ENCODE measurements at places on chromosomes 2 and 18.

DNA sequence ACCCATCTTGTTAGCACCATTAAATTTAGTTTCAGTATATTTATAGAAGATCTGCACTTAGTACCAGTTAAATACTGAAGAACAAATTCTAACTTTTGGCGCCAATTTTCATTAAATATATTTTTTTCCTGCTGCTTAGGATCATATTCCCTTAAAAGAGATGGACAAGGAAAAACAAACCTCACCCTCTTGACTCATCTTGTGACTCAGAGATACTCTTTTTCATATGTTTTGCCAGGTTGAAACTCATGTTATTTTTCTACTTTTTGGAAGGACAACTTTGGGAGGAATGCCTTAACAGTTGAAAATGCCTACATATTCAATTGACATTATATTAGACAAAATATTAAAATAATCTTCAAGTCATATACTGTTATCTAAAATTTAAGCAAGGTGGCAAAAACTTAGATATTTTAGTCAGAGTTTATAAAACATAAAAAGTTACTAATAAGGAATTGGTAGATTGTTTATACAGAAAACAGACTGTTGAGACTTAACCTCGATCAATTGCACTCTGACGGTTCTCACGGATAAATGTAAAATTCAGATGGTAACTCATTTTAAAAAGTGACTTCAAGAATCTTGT is 36.2 kb downstream of the PNO1 start:
- no peak for DNase-seq

DNA sequence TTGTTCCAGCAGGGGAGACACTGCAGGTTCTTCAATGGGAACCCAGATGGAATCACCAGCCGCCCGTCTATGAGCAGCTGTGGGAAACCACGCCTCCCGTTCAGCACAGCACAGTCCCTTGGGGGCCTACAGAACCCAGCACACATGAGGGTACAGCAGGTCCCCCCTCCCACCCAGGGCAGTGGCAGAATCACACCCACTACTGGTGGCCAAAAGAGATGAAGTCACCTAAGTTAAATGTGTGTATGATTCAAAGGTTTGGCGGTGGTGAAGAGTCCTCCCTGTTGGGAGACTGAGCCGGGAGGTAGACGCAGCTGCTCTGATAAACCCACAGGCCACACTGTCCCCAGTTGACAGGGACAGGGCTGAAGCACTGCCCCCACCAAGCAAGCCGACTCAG is 44.3 kb downstream of the L3MBTL4 start:
- no peak for DNase-seq

GRCh38 chr2:135875491-135876065 is 665 bp downstream of the MCM6 start:
- no peak for DNase-seq

- DNase-seq = no peak
Measured at GRCh38 chr2:142218471-142218870, 87.7 kb upstream of the LRP1B start.

DNA sequence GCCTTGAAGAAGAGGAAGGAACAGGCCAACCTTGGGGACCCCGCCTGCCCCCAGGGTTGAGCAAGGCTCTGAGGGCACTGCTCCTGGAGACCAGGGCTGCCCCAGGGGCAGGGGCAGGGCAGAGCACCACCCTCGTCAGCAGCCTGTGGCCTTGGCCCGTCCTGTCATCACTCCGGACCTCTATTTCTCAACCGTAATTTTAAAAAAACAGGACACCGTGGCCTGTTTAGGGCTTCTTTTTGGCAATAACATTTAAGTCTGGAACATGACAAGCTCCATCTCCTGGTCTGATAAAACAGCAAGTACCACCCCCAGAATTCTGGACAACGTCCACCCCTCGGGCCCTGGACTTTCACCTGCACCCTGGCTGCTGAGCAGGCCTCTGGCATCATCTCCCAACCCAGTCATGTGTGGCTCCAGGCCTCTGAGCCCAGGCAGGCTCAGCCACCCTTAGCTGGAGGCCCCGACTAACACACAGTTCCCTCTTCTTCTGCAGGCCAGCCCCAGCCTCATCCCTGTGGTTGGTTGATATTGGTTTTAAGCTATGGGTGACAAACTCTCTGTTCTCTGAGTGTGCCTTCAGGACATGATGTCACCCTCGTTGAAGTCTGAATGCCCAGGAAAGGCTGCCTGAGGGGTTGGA is 22.6 kb upstream of the ID2 start:
- no peak for DNase-seq

DNA sequence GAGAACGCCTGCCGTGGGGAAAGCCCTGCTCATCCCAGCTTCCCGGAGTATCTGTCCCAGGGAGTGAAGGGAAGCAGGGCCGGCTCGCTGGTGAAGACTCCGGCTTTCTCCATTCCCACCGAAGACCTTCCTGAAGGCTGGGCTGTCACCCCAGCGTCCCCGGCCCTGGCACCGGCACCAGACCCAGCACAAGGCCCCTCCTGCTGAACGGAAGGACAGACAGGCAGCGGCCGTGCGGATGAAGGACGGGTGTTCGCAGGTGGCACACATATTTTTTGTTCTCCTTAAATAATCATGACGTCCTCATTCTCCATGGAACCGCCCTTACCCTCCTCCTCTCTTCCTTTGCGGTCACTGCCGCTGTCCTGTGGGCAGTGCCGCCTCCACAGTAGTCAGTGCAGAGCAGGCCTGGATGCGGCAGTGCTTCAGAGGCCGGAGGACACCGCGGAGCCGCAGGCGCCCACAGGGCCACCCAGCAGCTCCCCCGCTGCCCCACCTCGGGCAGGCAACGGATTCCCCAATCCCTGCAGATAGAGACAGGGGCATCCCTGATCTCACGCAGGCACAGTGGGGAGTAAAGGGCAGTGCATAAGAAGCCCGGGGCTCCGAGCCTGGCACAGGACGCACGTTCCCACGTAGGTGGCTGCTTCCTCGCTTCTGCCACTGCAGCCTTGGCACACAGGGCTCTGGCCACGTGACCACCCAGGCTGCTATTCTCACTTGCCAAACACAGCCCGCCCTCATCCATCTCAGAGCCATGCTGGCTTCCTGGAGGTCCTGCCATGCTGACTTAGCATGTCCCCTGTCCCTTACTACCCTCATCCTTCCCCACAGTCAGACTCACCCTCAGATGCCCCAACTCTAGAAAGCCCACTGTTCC is 229.7 kb downstream of the EIPR1 start:
- DNase-seq = no peak

DNA sequence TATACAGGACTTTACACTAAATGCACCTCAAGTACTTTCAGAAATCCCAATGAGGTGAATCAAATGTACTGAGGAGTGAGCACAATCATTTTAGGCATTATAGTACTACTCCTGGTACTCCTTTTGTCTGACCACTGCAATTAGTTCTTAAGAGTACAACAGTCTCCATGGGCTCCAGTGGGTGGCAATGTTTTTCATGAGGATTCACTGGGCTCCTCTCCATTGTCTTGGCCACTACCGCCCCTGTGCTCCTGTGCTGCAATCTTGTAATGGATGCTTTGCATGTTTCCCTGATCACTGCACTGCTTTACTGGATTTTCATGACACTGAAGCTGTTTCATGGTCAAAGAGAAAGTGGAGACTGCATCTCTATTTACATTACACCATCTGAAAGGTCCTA is 268.5 kb upstream of the ZSWIM2 start:
- no peak for DNase-seq

- DNase-seq = no peak
Measured at GRCh38 chr2:91748902-91749301, 3057.4 kb downstream of the RPIA start.

GRCh38 chr2:162636206-162636728 is 202.3 kb downstream of the KCNH7 start:
- DNase-seq = no peak

GRCh38 chr2:232592772-232593395 is 40.5 kb upstream of the EFHD1 start:
- no peak for DNase-seq

DNA sequence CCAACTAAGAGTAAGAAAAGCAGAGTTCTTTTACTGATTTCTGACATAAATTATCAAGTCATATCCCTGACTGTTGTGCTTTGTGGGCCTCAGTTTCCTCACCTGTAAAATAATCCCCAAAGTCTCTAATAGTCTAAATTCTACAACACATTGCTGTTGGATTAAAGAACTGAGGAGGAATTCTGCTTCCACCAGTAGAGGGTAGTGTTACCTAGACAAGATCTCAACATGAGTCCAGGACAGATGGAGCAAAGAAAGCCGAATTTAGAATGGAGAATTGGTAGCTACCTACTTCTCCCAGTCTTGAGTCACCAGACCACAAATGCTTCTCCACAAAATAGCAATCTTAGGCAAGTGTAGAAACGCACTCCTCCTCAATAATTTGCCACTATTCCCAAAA is 462.5 kb upstream of the FSHR start:
- DNase-seq = peak; percentile 17

DNA sequence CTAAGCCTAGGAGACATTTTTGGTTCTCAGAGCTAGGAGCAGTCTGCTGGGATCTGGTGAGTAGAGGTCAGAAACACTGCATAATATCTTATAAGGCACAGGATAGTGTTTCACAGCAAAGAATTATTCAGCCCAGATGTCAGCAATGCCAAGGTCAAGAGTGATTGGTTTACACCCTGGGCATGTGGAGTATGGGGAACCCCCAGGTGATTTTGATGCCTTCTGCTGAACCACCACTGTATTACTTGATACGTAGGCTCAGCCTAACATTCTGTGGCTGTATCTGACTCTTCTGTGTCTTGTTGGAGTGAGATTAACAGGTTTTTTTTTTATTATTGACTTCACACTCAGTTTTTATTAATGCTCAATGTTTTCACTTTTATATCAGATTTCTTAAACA is 6.0 kb downstream of the DDX18 start:
- no peak for DNase-seq

GRCh38 chr18:37636831-37637477 is 71.4 kb upstream of the CELF4 start:
- no peak for DNase-seq

- peak; percentile 50 for DNase-seq
Measured at GRCh38 chr18:63177919-63178821, 141.4 kb downstream of the BCL2 start.

- no peak for DNase-seq
Measured at GRCh38 chr18:67938660-67939059, 422.1 kb upstream of the DSEL start.

- no peak for DNase-seq
Measured at GRCh38 chr18:3147935-3148554, 71.7 kb downstream of the MYOM1 start.

DNA sequence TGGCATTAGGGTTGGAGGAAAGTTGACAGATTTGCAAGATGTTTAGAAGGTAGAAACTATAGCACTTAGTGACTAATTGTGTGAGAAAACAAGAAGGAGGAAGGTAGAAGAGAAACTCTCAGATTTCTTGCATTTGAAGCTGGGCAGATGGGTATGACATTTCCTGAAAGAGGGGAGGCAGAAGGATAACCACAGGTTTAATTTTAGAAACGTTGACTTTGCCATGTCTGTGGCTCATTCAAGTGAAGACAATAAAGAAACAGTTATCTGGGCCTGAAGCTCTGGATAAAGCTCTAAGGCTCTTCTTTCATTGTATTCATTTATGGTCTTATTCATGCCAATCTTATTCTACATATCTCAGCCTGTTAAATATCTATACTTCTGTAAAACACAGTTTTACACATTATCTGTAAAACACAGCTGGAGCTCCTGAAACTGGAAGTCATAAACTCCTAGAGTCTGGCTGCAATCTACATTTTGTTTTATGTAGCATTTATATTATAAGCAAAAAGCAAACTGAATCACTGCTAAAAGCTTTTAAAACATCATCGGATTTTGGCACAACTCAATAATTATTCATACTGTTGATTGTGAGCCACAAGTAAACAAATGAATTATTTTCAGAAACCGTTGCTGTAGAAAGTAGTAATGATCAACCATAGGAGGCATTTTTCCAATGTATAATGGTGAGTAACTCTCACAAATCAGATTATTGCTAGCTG is 138.5 kb downstream of the RIT2 start:
- DNase-seq = no peak

DNA sequence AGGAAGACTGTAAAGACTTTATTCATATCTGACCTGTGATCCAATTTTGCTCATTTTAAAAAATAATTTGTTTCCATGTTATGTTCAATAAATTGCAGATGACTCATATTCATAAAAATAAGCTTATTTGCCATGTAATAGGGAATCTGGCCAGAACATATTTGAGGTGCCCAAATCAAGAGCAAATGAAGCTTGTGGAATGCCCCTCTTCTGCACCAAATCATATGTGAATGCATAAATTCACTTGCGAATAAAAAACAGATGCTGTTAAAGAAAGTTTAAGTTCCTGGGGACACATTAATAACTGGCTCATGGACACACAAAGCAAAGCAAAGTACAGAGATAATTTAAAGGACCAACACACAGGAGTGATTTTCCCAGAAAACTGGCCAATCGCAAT is 279.0 kb upstream of the CDH2 start:
- no peak for DNase-seq

DNA sequence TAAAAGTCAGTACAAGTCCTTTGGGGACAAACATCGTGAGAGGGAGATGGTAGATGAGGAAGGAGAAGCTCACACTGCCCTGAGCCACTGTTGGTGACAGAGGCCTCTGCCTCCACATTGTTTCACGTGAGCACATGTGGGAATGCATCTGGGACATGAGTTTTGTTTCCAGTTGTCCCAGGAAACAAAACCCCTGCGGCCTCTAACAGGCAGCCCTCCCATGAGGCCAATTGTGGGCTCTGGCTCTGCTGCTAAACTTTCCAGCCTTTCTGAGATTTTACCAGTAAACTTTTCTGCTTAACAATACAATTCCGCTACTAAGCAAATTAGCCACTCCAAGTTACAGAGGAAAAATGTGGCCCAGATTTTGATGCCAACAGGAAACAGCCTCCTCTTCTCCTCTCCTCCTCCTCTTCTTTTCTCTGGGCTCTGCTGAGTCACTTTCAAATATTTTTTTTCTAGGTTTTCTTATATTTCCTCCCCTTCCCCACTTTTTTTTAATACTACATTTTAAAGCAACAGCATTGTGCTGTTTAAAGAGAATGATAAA is 23.4 kb upstream of the LRRC30 start:
- DNase-seq = no peak

GRCh38 chr18:1578505-1578904 is 673.8 kb downstream of the ADCYAP1 start:
- DNase-seq = no peak

DNA sequence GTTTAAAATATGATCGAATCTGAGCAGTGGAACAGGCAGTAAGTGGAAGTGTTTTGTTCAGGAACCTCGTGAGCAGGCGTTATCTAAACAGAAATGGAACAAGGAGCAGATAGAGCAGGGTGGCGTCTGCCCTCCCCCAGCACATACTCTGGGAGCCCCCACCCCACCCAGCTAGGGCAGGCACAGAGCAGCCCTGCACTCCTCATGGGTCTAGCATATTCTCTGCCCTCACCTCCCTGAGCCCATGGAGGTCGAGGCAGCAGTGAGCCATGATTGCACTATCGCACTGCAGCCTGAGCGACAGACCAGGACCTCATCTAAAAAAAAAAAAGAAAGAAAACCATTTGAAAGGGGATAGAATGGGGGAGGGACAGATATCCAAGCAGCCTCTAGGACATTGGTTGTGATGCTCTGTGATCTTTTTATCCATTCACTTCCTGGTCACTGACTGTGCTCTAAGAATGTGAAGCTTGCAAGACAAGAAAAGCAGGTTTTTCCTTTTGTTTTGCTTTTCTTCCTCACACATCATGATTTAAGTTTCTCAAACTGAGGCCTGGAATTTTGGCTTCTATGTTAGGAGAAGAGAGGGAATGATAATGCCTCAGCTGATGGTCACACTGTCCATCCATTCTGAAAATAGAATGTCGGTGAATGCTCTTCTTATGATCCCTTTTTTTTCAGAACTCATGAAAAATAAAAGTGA is 3.1 kb downstream of the MLPH start:
- DNase-seq = no peak
